ENCODE measurements at places on chromosomes 6 and 20. TPM values are rescaled to one million over a fixed set of nuclear protein-coding genes. Genes with fewer than 3 reads are reported as not detected.

NOTCH4 gene
- total RNA-seq, result 6.3 TPM

WASF1 gene
- 48.9 TPM for total RNA-seq

TBXT gene
- not detected for total RNA-seq

TRIM10 gene
- not detected for total RNA-seq

MATN4 gene
- not detected for total RNA-seq

C6orf132 gene
- total RNA-seq, result 0.14 TPM

SAMHD1 gene
- total RNA-seq, result 13.8 TPM

GRCh38 chr20:40010483-40010882, 678.6 kb downstream of the MAFB start:
- H3K36me3 ChIP-seq, result no peaks in the 10 kb centered on the region
- no peak overlapping the region for H3K4me3 ChIP-seq
- no peak overlapping the region for H3K27ac ChIP-seq
- H3K27me3 ChIP-seq, result no peaks in the 10 kb centered on the region
- no peaks in the 10 kb centered on the region for H3K4me1 ChIP-seq

GRCh38 chr20:50837532-50838321, 42.9 kb downstream of the BCAS4 start:
- no peaks in the 10 kb centered on the region for H3K27me3 ChIP-seq
- peak overlapping the region; percentile 71 for H3K27ac ChIP-seq

DNA sequence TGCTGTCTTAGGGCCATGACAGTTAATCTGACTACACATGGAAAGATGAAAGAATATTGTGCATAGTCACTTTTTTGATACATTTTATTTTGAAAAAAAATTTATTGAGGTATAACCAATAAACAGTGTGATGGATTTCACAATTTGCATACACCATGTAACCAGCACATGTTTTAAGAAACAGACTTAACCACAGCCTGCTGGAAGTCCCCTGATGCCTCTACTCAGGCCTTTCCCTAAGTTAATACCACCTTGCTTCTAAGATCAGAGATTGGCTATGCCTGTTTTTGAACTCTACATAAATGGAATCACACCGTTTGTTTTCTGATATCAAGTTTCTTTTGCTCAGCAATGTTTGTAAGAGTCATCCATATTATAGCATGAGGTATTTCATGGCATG, 136.3 kb downstream of the CFAP61 start:
- no peaks in the 10 kb centered on the region for H3K4me1 ChIP-seq
- no peak overlapping the region for H3K4me3 ChIP-seq
- no peaks in the 10 kb centered on the region for H3K36me3 ChIP-seq
- no peak overlapping the region for H3K27ac ChIP-seq
- H3K27me3 ChIP-seq, result peaks cover 6% of the 10 kb centered on the region

GRCh38 chr6:43493833-43494232, 16.3 kb downstream of the LRRC73 start:
- no peak for DNase-seq
- no peak overlapping the region for H3K27ac ChIP-seq
- no peaks in the 10 kb centered on the region for H3K36me3 ChIP-seq
- peak overlapping the region; percentile 3 for H3K4me3 ChIP-seq

GRCh38 chr20:63957004-63957689, 931 bp upstream of the UCKL1 start:
- H3K4me3 ChIP-seq, result peak overlapping the region; percentile 84
- H3K36me3 ChIP-seq, result no peaks in the 10 kb centered on the region
- peak; percentile 45 for DNase-seq
- H3K27me3 ChIP-seq, result no peaks in the 10 kb centered on the region
- H3K4me1 ChIP-seq, result peaks cover 17% of the 10 kb centered on the region

GRCh38 chr20:7520361-7520760, 419.9 kb downstream of the HAO1 start:
- H3K36me3 ChIP-seq, result no peaks in the 10 kb centered on the region
- no peaks in the 10 kb centered on the region for H3K4me1 ChIP-seq
- peaks cover 10% of the 10 kb centered on the region for H3K27me3 ChIP-seq
- DNase-seq, result no peak
- no peak overlapping the region for H3K4me3 ChIP-seq

DNA sequence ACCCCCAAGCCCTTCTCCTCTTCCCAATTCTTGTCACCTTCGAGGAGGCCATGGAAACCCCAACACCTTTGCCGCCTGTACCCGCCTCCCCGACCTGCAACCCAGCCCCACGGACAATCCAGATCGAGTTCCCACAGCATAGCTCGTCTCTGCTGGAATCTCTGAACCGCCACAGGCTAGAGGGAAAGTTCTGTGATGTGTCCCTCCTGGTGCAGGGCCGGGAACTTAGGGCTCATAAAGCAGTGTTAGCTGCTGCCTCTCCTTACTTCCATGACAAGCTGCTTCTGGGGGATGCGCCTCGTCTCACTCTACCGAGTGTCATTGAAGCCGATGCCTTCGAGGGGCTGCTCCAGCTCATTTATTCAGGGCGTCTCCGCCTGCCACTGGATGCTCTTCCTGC, 675 bp downstream of the ZBTB9 start:
- peak overlapping the region; percentile 67 for H3K27ac ChIP-seq
- H3K27me3 ChIP-seq, result peaks cover 5% of the 10 kb centered on the region
- peak overlapping the region; percentile 96 for H3K4me3 ChIP-seq
- peaks cover 21% of the 10 kb centered on the region for H3K4me1 ChIP-seq
- DNase-seq, result no peak
- H3K36me3 ChIP-seq, result peaks cover 30% of the 10 kb centered on the region

DNA sequence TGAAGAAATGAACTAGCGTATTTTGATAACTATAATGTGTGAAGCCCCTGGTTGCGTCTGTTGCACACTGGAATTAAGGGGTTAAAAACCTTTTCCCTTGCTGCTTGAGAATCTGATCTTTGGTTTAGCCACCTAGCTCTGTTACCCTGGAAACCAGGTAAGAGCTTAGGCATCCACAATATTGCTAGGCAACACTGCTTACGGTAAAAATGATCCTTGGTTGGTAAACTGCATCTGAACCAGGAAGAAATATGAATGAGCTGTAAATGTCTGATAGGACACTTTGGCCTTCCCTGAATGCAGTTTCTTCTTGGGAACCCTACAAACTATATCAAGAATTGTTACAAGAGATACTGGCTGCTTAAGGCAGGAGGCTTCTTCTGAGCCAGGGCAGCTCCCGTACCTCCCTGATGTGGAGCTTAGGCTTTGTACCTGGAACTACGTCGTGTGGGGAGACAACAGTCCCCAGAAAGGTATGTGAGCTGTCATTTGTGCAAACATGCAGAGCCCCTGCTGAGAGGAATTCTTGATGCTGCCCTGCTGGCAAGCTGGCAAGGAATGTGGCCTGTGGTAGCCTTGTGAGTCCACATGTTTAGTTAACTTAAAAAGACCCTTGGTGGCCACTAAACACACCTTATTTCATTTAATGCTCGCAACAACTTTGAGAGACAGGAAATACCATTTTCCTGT, 18.4 kb downstream of the UBE3D start:
- peaks cover 2% of the 10 kb centered on the region for H3K36me3 ChIP-seq
- no peak for DNase-seq
- H3K27me3 ChIP-seq, result no peaks in the 10 kb centered on the region

DNA sequence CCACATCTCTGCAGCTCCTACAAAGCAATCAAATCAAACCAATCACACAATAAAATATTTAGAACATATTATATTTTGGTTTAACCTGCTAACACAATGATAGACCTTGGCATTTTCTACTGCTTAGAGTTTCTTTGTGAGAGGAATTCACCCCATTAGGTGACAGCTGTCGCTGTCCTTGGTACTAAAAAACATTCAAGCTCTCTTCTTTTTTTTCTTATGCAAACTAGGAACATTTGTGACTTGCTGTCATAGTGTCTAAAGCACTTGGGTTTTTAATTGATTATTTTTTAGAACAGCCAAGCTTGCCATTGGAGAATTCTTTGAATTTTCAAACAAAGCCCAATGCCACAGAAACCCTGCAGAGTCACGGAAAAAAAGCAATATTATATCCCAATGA, 46.4 kb downstream of the CNR1 start:
- no peaks in the 10 kb centered on the region for H3K36me3 ChIP-seq
- H3K27me3 ChIP-seq, result no peaks in the 10 kb centered on the region
- no peak overlapping the region for H3K27ac ChIP-seq
- peaks cover 5% of the 10 kb centered on the region for H3K4me1 ChIP-seq
- no peak overlapping the region for H3K4me3 ChIP-seq
- no peak for DNase-seq

DNA sequence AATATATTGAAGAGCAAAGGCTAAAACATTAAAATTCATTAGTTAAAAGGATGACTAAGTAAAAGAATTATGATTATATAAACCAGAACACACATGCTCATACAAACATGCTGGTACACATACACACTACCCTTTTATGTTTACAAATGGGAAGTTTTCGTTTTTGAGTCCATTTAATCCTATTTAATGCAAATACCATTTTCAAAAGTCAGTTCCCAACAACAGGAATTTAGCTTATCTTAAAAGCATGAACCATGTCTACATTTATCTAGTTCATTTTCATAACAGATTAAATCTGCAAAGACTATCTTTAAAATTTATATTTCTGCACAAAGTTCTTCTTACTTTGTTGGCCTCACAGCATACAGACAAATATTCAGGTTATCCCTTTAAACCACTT, 42.5 kb downstream of the MAN1A1 start:
- DNase-seq, result no peak
- H3K36me3 ChIP-seq, result no peaks in the 10 kb centered on the region
- peaks cover 9% of the 10 kb centered on the region for H3K4me1 ChIP-seq
- H3K27me3 ChIP-seq, result no peaks in the 10 kb centered on the region

DNA sequence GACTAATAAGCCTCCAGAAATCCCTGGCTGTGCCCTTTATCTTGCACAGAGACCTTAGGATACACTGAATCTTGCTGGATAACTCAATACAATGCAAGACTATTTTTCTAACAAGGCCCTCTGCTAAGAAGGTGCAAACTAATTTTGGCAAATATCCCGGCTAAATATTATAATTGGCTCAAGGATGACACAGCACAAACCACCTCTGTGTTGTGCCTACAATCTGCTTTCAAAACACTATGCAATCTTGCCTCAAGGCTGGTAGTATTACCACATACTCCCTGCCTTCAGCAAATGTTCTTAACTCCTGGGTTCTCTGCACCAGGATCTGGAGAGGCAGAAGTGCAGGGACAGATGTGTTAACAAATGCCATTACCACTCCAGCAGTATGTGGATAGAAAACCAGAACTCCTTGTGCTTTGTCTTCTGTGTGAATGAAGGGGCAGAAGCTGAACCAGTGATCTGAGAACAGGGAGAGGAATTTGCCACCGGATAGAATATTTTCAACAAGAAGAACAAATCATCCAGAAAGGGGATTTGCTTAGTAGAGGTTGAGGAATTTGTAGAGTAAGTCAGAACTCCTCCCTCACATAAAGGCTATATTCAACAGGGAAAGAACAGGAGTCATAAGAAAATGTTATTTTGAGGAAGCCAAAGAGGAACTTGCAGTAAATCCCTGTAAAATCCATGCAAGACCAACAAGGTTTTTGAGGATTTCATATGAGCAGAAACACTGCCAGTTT, 74.1 kb upstream of the SLC4A11 start:
- peaks cover 10% of the 10 kb centered on the region for H3K36me3 ChIP-seq
- no peaks in the 10 kb centered on the region for H3K27me3 ChIP-seq
- no peak overlapping the region for H3K4me3 ChIP-seq
- no peak for DNase-seq

GRCh38 chr6:36120018-36120417, 10.3 kb upstream of the MAPK13 start:
- no peaks in the 10 kb centered on the region for H3K4me1 ChIP-seq
- DNase-seq, result no peak
- no peaks in the 10 kb centered on the region for H3K36me3 ChIP-seq

- H3K4me3 ChIP-seq, result peak overlapping the region; percentile 25
- H3K36me3 ChIP-seq, result no peaks in the 10 kb centered on the region
- H3K27me3 ChIP-seq, result peaks cover 14% of the 10 kb centered on the region
These were observed 275.1 kb downstream of the CDC5L start for GRCh38 chr6:44662461-44663121.

- peak overlapping the region; percentile 67 for H3K27ac ChIP-seq
- DNase-seq, result no peak
- H3K4me3 ChIP-seq, result no peak overlapping the region
- H3K4me1 ChIP-seq, result no peaks in the 10 kb centered on the region
These were observed 23.3 kb downstream of the SOBP start for GRCh38 chr6:107513214-107513613.

Data from neural crest cell (in vitro differentiated cells).